ENCODE measurements at places on chromosomes 16 and 17.

DNA sequence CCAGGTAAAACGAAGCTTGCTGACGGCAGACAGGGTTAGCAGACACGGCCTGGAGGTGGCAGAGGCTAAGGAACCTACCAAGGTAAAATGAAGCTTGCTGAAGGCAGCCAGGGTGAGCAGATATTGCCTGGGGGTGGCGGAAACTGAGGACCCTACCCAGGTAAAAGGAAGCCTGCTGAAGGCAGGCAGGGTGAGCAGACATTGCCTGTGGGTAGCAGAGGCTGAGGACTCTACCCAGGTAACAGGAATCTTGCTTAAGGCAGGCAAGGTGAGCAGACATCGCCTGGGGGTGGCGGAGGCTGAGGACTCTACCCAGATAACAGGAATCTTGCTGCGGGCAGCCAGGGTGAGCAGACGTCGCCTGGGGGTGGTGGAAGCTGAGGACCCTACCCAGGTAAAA lies 2.6 kb upstream of the GCGR start:
- DNase-seq, result no peak

- DNase-seq, result no peak
These were observed 368.9 kb downstream of the UTP18 start for GRCh38 chr17:51629232-51629631.

- no peak for DNase-seq
These were observed 18.8 kb downstream of the DHX38 start for GRCh38 chr16:72112452-72112792.

GRCh38 chr17:5419356-5419958 lies at the start of gene NUP88:
NUP88 (minus strand) TSS chr17:5419662; CDS start chr17:5419650, 12 bp downstream.
- DNase-seq, result peak; percentile 94

DNA sequence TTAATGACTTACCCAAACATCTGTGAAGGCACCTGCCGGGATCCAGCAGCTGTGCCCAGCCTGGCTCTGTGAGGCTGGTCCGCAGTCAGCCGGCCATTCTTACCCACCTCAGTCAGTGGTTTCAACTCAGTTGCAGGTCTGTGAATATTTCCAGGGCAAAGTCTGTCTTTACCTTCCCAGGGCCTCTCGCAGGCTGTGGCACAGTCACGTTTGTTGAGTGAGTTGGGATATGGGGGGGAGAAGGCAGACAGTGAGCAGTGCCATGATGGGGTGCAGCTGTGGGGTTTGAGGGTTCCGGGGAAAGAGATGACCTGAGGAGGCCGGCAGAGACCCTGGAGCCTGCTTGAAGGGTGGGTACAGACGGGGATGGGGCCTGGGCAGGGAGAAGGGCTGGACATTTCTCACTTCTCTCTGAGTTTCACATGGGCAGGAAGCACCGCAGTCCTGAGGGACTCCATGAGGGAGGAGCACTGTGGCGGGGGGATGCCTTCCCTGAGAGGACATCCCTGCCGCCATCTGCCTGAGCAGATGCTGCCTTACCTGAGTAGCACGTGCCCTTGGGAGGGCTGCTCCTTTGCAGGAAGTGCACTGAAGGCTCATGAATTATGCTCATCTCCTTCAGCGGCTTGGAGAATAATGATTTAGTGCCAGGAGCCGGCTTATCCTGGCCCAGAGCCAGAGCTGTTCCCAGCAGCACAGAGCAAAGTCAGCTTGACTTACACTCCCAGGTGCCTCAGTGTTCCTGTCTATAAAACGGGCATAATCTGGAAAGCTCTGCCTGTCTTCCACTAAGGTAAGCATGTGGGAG lies 48.1 kb downstream of the KSR1 start:
- DNase-seq, result no peak

DNA sequence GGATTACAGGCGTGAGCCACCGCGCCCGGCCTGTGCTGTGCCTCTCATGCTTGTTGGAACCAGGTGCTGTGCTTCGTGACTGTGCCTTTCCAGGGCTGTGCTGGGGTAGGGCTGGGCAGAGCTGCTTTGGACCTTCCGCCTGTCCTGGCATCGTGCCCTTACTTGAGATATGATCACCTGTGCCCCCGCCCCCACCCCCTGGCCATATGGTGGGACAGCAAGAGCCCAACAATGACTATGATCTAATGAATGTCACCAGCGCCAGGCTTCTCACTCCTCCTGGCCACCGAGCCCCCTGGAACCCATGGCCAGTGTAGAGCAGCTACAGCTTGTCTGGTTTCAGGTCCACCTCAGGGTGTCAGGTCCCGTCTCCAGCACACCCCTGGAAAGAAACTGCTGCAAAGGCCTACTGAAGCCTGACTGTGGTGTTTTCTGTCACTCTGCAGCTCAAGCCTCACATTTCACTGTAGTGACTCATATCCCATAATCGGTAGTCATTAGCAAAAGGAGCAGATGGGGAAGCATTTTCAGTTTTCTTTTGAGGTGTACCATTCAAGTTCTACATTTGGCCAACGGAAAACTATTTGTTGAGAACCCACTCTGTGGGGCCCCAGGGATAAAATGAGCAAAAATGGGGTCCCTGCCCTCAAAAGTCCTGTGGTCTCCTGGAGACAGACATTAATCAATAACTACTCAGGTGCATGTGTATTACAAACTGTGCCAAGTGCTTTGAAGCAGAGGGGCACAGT lies 22.1 kb downstream of the FCSK start:
- peak; percentile 87 for DNase-seq

DNA sequence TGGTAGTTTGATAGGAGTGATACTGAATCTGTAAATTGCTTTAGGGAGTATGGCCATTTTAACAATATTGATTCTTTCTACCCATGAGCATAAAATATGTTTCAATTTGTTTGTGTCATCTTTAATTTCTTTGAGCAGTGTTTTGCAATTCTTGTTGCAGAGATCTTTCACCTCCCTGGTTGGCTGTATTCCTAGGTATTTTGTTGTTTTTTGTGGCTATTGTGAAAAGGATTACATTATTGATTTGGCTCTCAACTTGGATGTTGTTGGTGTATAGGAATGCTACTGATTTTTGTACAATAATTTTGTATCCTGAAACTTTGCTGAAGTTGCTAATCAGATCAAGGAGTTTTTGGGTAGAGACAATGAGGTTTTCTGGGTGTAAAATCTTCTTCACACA lies 3.2 kb downstream of the KRTAP9-9 start:
- DNase-seq, result no peak

Data from dorsolateral prefrontal cortex (tissue), 122 donors.